ENCODE measurements at places on chromosomes 2 and 18. TPM values are rescaled to one million over a fixed set of nuclear protein-coding genes. Genes with fewer than 3 reads are reported as not detected.

The COL6A3 gene
- 36.2 TPM for polyA plus RNA-seq

The MRPL44 gene
- 23.7 TPM for polyA plus RNA-seq

The ERICH2 gene
- 0.52 TPM for polyA plus RNA-seq

The CNTNAP5 gene
- 0.02 TPM for polyA plus RNA-seq

The ASIC4 gene
- polyA plus RNA-seq: 0.23 TPM

DNA sequence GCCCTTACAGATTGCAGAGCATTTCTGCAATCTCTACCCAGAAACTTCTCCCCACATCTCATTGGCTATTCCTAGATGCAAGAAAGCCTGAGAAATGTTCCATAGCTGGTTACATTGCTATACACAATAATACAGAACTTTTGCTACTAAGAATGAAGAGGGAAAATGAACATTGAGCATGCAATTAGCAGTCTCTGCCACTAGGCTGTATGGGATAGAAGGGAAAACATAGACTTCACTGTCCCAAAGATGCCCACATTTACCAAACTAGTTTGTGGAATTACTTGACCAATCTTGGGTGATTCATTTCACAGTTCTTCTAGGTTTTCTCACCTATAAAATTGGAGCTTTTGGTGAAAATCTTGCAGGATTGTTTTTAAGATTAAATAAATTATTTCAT, 265.7 kb upstream of the NT5C1B start:
- H3K4me3 ChIP-seq: no peak overlapping the region
- no peaks in the 10 kb centered on the region for H3K4me1 ChIP-seq
- no peak overlapping the region for H3K27ac ChIP-seq
- no peaks in the 10 kb centered on the region for H3K27me3 ChIP-seq
- no peaks in the 10 kb centered on the region for H3K36me3 ChIP-seq
- no peak for DNase-seq

DNA sequence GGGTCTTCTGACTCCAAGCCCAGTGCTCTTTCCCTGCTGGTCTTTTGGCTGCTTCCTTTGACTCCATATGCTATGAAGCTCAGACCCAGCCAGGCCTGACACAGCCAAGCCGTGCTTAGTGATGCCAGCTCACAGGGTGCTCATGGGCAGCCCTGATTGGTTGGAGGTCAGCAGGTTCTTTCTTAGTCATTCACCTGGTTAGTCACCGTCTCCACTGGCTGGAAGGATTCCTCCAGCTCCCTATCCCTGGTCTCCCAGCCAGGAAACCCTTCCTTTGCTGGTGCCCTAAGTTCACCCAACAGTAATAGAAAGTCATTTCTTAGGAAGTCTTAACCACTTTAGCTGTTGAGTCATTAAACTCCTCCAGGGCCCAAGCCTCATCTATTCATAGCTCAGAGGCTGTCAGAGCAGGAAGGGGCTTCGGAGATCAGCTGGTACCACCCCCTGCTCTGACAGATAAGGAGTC, 3.9 kb downstream of the KCNK3 start:
- peaks cover 7% of the 10 kb centered on the region for H3K4me1 ChIP-seq
- H3K27ac ChIP-seq: no peak overlapping the region
- H3K36me3 ChIP-seq: no peaks in the 10 kb centered on the region
- H3K4me3 ChIP-seq: no peak overlapping the region
- H3K27me3 ChIP-seq: peaks cover 44% of the 10 kb centered on the region
- no peak for DNase-seq

- DNase-seq: no peak
- H3K27me3 ChIP-seq: no peaks in the 10 kb centered on the region
- no peak overlapping the region for H3K27ac ChIP-seq
- no peak overlapping the region for H3K4me3 ChIP-seq
- H3K36me3 ChIP-seq: no peaks in the 10 kb centered on the region
Observed at GRCh38 chr2:109085912-109086742, 42.9 kb upstream of the SH3RF3 start.

GRCh38 chr2:167318581-167318980, 430.3 kb downstream of the XIRP2 start:
- H3K27ac ChIP-seq: no peak overlapping the region
- DNase-seq: no peak
- no peaks in the 10 kb centered on the region for H3K27me3 ChIP-seq
- no peak overlapping the region for H3K4me3 ChIP-seq
- no peaks in the 10 kb centered on the region for H3K4me1 ChIP-seq

DNA sequence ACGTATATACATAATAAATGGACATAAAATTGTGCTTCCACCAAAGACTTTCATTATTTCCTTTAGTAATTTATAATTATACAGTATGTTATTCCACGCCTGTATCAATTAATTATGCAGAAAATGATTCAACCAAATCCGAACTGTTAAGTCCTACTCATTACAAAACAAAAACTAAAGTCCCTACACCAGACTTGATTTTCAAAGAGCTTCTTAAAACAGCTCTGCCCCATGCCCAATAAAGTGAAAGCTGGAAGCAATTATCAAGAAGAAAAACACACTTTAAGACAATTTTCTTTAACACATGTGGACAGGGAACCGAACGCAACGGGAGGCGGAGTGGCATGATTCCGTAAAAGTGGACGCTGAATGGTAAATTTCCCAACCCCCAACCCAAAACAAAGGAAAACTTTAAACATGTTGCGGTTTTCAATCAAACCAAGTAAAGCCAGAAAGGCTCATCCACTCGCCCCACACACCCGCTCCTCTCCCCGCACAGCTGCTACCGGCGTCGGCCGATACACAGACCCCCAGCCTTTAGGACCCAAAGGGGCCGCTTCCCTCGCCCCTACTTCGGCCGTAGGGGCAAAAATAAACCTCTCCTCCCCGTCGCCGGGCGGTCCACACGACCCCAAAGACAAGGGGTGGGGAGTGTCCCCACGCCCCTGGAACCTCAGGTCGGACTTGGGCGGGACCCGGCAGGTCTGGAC, 705 bp downstream of the YES1 start:
- H3K36me3 ChIP-seq: no peaks in the 10 kb centered on the region
- peak overlapping the region; percentile 86 for H3K4me3 ChIP-seq
- H3K27ac ChIP-seq: peak overlapping the region; percentile 98
- peaks cover 15% of the 10 kb centered on the region for H3K4me1 ChIP-seq
- no peak for DNase-seq

DNA sequence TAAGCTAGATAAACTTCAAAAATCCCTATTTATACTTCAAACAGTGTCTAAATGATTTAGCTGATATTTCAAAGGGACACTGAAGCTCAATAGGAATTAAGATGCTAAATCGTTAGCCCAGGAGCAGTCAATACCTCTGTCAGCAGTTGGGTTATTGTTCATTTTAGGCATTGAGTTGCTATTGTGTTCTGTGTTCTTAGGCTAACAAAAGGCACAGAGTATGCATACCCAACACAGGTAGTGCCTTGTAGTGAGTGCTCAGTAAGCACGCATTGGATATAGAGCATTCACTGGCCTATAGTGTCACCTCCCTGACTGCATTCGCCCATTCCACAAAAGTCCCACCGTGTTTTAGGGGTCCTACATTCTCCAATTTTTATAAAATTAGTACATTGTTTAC, 152.3 kb downstream of the PIK3C3 start:
- H3K27me3 ChIP-seq: no peaks in the 10 kb centered on the region
- H3K27ac ChIP-seq: no peak overlapping the region
- H3K4me3 ChIP-seq: no peak overlapping the region
- DNase-seq: no peak
- no peaks in the 10 kb centered on the region for H3K36me3 ChIP-seq

- DNase-seq: no peak
- peaks cover 75% of the 10 kb centered on the region for H3K4me1 ChIP-seq
- H3K4me3 ChIP-seq: no peak overlapping the region
- peak overlapping the region; percentile 83 for H3K27ac ChIP-seq
Observed at GRCh38 chr2:25275575-25275965, 66.2 kb downstream of the DNMT3A start.

- no peak overlapping the region for H3K4me3 ChIP-seq
- no peaks in the 10 kb centered on the region for H3K36me3 ChIP-seq
- H3K27ac ChIP-seq: no peak overlapping the region
- H3K4me1 ChIP-seq: no peaks in the 10 kb centered on the region
- no peaks in the 10 kb centered on the region for H3K27me3 ChIP-seq
Observed at GRCh38 chr2:132849118-132849517, 179.1 kb upstream of the LYPD1 start.

DNA sequence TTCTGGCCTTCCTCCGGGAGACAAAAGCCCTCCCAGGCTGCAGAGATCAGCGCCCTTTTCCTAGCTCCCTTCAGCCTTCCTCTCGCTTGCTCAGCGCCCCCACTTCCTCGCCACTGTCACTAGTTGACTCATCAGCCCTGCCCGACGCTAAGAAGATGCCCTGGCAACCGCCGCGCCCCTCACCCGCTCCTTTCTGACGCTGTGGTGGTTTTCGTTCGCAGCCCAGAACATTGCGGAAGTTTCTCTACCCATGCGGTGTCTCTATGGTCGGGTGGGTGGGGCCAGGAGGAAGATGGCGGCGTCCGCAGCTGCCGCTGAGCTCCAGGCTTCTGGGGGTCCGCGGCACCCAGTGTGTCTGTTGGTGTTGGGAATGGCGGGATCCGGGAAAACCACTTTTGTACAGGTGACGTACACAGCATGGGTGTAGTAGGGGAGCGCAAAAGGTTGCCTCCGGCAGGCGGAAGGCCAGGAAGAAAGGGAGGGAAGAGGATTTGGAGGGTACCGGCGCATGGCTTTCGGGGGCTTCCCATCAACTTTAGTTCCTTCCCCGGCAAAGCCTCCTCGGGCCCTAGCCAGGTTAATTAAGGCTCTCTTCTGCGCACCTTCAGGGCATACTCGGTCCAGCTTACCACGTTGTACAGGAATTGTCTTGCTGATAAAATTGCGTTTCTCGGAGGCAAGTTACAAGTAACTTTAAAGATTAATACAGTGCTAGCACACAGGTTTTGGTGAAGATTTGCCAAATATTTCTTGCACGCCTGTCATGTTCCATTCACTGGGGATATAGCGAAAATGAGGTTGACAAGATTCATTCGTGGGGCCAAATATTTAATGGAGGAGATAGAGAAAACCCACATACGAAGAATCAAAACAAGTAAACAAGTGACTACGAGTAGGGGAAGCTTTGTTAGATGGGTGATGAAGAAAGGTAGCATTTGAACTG, at the start of the genes CCDC121 and GPN1:
Gene CCDC121 (minus strand): TSS at position 246 of the 943 bp plus-strand sequence. CDS start 1,213 bp downstream, outside the sequence.
Gene GPN1 (plus strand): TSS at position 284 of the 943 bp plus-strand sequence. CDS start 9 bp downstream, at position 293.
- peak within 1 kb of the TSS; percentile 83 for H3K27ac ChIP-seq
- H3K27me3 ChIP-seq: no peaks in the 10 kb centered on the region
- peak within 1 kb of the TSS; percentile 69 for H3K4me3 ChIP-seq
- H3K4me1 ChIP-seq: peaks cover 11% of the 10 kb centered on the region

DNA sequence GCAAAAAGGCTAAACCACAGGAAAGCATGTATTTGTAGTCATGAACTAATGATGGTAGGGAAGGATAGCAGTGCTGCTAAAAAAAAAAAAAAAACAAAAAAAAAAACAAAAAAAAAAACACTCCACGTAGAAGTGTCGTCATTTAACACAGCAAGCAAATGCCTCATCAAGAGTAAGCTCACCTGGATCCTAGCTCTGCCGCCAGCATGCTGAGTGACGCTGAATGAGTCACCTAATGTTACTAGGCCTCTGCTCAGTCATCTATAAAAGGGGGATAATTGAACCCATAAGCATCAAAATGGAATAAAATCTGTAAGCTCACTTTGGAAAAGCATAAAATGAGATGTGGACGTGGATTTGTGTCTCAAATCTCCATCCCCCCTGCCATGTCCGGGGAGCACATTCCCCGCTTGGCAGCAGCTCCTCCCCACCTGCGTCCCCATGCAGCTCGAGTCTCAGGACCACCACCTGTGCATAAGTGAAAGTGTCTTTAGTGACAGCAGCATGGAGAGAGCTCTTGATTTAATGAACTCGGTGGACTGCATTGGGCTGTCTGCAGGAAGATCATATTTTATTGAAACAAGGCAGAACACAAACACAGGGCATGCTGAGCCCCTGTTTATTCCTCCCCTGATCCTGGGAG, 427.5 kb downstream of the LRATD1 start:
- DNase-seq: no peak
- no peaks in the 10 kb centered on the region for H3K36me3 ChIP-seq
- no peak overlapping the region for H3K27ac ChIP-seq
- H3K4me1 ChIP-seq: no peaks in the 10 kb centered on the region
- H3K27me3 ChIP-seq: no peaks in the 10 kb centered on the region
- no peak overlapping the region for H3K4me3 ChIP-seq

Data from thymus (tissue), 14 donors.